ENCODE measurements at places on chromosomes 4 and X. TPM values are rescaled to one million over a fixed set of nuclear protein-coding genes. Genes with fewer than 3 reads are reported as not detected.

NXF2B gene
- total RNA-seq, result not detected

RADX gene
- 1.7 TPM for total RNA-seq

OCIAD2 gene
- 8.7 TPM for total RNA-seq

RBM47 gene
- 13.3 TPM for total RNA-seq

NDNF gene
- 11.6 TPM for total RNA-seq

UNC5C gene
- 2.4 TPM for total RNA-seq

FAM9A gene
- total RNA-seq, result not detected

PAK3 gene
- total RNA-seq, result 2.1 TPM

MAGEA2 gene
- not detected for total RNA-seq

GRCh38 chr4:185265942-185266341 lies 56.5 kb downstream of the SNX25 start:
- no peak overlapping the region for H3K4me3 ChIP-seq
- no peak overlapping the region for H3K27ac ChIP-seq
- H3K36me3 ChIP-seq, result peaks cover 9% of the 10 kb centered on the region
- no peaks in the 10 kb centered on the region for H3K4me1 ChIP-seq
- DNase-seq, result no peak
- H3K27me3 ChIP-seq, result no peaks in the 10 kb centered on the region

- peaks cover 13% of the 10 kb centered on the region for H3K36me3 ChIP-seq
- H3K4me3 ChIP-seq, result no peak overlapping the region
- H3K4me1 ChIP-seq, result no peaks in the 10 kb centered on the region
- H3K27me3 ChIP-seq, result no peaks in the 10 kb centered on the region
- no peak for DNase-seq
These were observed 105.8 kb downstream of the FAT4 start for GRCh38 chr4:125420526-125420925.

GRCh38 chrX:55486736-55487135 lies 2.9 kb downstream of the USP51 start:
- H3K27ac ChIP-seq, result no peak overlapping the region
- H3K4me3 ChIP-seq, result no peak overlapping the region
- no peaks in the 10 kb centered on the region for H3K36me3 ChIP-seq
- DNase-seq, result no peak

DNA sequence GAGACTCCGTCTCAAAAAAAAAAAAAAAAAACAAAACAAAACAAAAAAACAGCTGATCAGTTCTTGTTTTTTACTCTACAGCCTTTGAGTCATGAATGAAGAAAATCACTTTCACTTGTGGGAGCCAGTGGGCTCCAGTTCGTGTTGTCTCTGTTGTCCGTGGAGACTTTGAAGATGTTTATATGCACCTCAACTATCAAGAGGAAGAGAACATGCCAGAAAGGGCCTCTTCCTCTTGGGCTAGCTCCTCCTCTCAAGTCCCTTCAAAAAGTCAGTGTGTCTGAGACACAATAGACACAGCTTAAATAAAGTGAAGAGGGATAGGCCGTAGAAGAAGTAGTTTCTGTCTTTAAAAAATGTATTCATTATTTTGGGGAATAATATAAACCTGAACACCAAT lies 182.7 kb downstream of the KDR start:
- H3K27me3 ChIP-seq, result no peaks in the 10 kb centered on the region
- no peak overlapping the region for H3K4me3 ChIP-seq
- peaks cover 8% of the 10 kb centered on the region for H3K4me1 ChIP-seq
- H3K36me3 ChIP-seq, result no peaks in the 10 kb centered on the region

- H3K27me3 ChIP-seq, result no peaks in the 10 kb centered on the region
- no peak overlapping the region for H3K4me3 ChIP-seq
- H3K4me1 ChIP-seq, result no peaks in the 10 kb centered on the region
- H3K36me3 ChIP-seq, result no peaks in the 10 kb centered on the region
These were observed 28.4 kb upstream of the TNIP3 start for GRCh38 chr4:121192480-121192879.

DNA sequence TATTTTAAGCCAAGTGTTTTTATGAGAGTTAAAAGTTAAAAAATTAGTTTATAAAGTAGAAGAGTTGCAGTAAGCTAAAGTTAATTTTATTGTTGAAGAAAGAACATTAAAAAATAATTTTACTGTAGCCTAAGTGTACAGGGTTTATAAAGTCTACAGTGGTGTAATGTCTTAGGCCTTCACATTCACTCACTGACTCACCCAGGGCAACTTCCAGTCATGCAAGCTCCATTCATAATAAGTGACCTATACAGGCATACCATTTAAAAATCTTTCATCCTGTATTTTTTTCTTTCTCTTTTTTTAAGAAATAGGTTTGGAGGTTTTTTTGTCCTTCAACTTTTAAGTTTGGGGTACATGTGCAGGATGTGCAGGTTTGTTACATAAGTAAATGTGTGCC lies 87.9 kb upstream of the NR3C2 start:
- no peak overlapping the region for H3K4me3 ChIP-seq
- no peak overlapping the region for H3K27ac ChIP-seq
- no peaks in the 10 kb centered on the region for H3K36me3 ChIP-seq
- no peaks in the 10 kb centered on the region for H3K4me1 ChIP-seq
- DNase-seq, result no peak

GRCh38 chr4:15343581-15343980 lies 84.3 kb upstream of the C1QTNF7 start:
- no peaks in the 10 kb centered on the region for H3K27me3 ChIP-seq
- H3K4me1 ChIP-seq, result peaks cover 39% of the 10 kb centered on the region
- no peak overlapping the region for H3K4me3 ChIP-seq

DNA sequence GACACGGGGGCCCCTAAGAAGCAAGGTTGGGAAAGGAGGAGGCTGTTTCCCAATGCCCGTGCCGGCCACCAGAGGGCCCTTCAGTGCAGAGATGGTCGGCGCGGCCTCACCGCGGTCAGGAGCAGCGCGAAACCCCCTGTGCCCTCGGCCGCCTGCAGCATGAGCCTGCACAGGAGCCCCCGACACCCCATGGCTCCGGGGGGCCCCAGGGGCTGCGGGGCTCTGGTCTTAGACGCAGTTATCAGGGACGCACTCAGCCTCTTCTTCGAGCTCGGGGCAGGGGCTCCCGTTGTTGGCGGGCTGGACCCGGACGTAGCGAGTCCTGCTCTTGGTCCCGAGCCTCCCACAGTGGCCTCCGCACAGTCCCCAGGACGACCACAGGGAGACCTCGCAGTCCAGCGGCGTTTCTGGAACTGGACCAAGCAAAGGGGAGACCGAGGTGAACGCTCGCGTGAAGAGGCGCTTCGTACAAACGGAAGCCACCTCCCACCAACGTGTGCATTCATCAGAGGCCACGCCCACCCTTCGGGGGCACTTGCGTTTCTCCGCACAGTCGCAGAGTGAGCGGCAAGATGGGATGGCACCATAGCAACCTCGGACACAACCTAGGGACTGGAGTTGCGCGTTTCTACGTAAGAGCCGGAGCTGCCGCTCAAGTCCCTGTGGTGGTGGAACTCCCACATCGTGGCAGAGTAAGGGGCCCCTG lies 5.0 kb downstream of the SPON2 start:
- peak; percentile 93 for DNase-seq
- H3K27ac ChIP-seq, result peak overlapping the region; percentile 29
- H3K36me3 ChIP-seq, result no peaks in the 10 kb centered on the region

- H3K4me3 ChIP-seq, result no peak overlapping the region
- H3K27ac ChIP-seq, result no peak overlapping the region
- H3K27me3 ChIP-seq, result no peaks in the 10 kb centered on the region
- no peaks in the 10 kb centered on the region for H3K36me3 ChIP-seq
These were observed 4.0 kb downstream of the CENPU start for GRCh38 chr4:184729946-184730345.

DNA sequence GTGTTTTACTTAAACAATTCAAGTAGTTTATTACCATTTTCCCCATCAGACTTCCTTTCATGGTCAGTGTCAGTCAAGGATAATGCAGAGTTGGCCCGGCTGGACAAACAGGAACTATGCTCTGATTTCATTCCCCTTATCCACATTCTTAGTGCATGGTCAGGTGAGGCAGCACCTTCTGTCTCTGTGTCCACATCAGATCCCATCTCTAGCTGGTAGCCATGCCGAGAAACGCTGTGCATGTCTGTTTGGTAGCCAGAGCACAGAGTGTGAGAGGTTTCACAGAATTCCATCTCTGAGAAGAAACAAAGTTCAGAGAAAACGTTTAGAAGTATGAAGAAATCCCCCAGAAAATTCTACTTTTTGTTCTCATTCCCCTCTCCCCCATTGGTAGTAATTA lies 423.7 kb upstream of the TEX13C start:
- H3K4me1 ChIP-seq, result no peaks in the 10 kb centered on the region
- no peak overlapping the region for H3K4me3 ChIP-seq
- no peaks in the 10 kb centered on the region for H3K27me3 ChIP-seq
- no peak for DNase-seq

DNA sequence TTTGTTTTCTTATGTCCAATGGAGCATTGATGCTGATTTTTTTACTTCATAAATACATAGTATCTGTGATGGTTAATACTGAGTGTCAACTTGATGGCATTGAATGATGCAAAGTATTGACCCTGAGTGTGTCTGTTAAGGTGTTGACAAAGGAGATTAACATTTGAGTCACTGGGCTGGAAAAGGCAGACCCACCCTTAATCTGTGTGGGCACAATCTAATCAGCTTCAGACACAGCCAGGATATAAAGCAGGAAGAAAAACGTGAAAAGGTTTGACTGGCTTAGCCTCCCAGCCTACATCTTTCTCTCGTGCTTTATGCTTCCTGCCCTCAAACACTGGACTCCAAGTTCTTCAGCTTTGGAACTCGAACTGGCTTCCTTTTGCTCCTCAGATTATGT lies 230.6 kb upstream of the SPRY1 start:
- H3K27ac ChIP-seq, result no peak overlapping the region
- H3K36me3 ChIP-seq, result no peaks in the 10 kb centered on the region
- H3K4me3 ChIP-seq, result no peak overlapping the region
- no peaks in the 10 kb centered on the region for H3K4me1 ChIP-seq
- no peaks in the 10 kb centered on the region for H3K27me3 ChIP-seq
- DNase-seq, result no peak

- H3K4me1 ChIP-seq, result no peaks in the 10 kb centered on the region
- H3K36me3 ChIP-seq, result peaks cover 14% of the 10 kb centered on the region
- no peak for DNase-seq
- no peak overlapping the region for H3K4me3 ChIP-seq
- H3K27me3 ChIP-seq, result no peaks in the 10 kb centered on the region
These were observed 371.3 kb downstream of the BMPR1B start for GRCh38 chr4:95129031-95129430.

All from esophagus muscularis mucosa (tissue), 4 donors.